ENCODE measurements at places on chromosomes 11 and 22. TPM values are rescaled to one million over a fixed set of nuclear protein-coding genes. Genes with fewer than 3 reads are reported as not detected.

HEPHL1 gene
- polyA plus RNA-seq: 0.49 TPM

CHADL gene
- 2.9 TPM for polyA plus RNA-seq

RIMBP3C gene
- polyA plus RNA-seq: 0.40 TPM

MIOX gene
- polyA plus RNA-seq: 13.4 TPM

OR51B2 gene
- polyA plus RNA-seq: not detected

POU2AF2 gene
- not detected for polyA plus RNA-seq

C11orf42 gene
- polyA plus RNA-seq: 0.83 TPM

DNA sequence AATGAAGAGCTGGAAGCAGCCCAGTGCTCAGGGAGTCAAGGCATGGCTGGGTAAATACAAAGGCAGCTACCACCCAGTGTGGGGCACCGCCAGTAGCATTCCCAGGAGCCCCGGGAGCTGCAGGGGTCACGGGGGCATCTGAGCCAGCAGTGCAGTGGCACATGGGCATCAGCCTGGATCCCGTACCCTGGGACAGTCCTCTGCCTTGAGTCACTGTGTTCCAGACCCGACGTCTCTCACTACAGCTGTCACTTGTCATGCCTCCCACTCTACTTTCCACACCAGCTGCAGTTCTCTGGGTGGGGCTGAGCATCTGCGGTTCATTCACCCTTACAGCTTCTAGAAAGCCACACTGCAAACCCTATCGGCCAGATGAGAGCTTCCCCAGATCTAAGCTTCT, 29.6 kb downstream of the DHCR7 start:
- DNase-seq: no peak

- no peak for DNase-seq
Observed at GRCh38 chr11:131463162-131463561, 92.7 kb downstream of the NTM start.

GRCh38 chr11:31780480-31780971, 30.6 kb downstream of the PAX6 start:
- DNase-seq: no peak

- no peak for DNase-seq
Observed at GRCh38 chr11:119924017-119924416, 195.0 kb upstream of the NECTIN1 start.

GRCh38 chr22:27627444-27627833, 174.1 kb downstream of the MN1 start:
- no peak for DNase-seq

GRCh38 chr11:121795174-121795573, 320.8 kb downstream of the BLID start:
- DNase-seq: no peak

DNA sequence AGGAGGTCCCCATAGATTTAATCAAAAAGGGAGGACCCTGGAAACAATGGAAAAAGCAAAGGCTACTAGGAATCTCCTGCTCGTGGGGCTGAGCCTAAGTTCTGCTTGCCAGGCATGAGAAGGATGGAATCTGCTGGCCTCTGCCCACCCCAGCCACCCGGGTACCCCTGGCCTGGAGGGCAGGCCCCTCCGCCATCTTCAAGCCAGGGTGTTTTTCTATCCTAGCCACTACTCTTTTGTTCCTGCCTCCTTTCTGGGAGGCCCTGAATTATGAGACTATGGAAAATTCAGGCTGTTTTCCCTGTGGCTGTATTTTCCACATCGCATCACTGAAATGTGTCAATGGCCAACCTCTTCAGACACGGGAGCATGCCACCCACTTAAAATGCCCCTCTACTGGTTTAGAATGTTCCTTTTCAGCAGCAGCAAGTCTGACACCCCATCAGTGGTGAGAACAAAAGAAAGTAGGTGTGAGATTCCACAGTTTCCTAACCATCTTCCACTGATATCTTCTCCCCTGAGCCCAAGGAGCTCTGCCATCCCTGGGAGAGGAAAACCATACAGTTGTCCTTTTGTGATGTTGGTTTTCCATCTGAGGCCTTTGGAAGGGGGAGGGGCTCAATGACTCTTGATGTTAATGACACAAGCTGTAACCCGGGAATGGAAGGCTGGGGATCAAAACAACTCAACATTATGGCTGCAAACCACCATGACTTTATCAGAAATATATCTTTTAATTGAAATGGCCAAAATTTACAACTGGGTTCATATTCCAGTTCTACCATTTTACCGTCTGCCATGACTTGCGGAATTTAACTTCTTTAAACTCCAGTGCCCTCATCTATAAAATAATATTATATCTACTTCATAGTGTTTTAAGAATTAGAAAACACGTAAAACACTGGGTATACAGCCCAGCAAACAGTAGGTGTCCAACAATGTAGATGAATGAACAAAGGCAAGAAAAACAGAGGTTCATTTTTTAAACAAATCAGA, 22.2 kb downstream of the DKK3 start:
- DNase-seq: no peak

GRCh38 chr11:70331901-70332300, 61.4 kb downstream of the PPFIA1 start:
- no peak for DNase-seq

DNA sequence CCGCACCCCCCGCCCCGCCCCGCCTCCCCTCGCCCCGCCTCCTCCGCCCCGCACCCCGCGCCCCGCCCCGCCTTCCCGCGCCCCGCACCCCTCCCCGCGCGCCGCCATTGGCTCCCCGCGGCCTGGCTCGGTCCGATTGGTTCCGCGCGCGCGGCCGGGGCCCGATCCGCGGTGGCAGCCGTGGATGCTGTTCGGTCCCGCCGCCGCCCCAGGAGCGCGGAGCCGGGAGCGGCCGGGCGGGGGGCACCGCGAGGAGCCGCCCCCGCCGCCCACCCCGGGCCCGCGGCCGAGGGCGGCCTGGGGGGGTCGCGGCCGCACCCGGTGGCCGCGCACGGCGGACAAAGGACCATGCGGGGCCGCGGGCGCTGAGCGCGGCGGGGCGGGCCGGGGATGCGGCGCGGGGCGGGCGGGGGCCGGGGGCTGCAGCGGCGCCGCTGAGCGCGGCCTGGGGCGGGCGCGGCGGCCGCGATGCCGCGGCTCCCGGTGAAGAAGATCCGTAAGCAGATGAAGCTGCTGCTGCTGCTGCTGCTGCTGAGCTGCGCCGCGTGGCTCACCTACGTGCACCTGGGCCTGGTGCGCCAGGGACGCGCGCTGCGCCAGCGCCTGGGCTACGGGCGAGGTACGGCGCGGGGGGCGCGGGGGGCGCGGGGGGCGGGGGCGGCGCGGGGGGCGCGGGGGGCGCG, at the start of gene B4GALNT4:
Gene B4GALNT4 (plus strand): TSS at position 164 of the 683 bp plus-strand sequence. CDS start 305 bp downstream, at position 469.
- DNase-seq: no peak

DNA sequence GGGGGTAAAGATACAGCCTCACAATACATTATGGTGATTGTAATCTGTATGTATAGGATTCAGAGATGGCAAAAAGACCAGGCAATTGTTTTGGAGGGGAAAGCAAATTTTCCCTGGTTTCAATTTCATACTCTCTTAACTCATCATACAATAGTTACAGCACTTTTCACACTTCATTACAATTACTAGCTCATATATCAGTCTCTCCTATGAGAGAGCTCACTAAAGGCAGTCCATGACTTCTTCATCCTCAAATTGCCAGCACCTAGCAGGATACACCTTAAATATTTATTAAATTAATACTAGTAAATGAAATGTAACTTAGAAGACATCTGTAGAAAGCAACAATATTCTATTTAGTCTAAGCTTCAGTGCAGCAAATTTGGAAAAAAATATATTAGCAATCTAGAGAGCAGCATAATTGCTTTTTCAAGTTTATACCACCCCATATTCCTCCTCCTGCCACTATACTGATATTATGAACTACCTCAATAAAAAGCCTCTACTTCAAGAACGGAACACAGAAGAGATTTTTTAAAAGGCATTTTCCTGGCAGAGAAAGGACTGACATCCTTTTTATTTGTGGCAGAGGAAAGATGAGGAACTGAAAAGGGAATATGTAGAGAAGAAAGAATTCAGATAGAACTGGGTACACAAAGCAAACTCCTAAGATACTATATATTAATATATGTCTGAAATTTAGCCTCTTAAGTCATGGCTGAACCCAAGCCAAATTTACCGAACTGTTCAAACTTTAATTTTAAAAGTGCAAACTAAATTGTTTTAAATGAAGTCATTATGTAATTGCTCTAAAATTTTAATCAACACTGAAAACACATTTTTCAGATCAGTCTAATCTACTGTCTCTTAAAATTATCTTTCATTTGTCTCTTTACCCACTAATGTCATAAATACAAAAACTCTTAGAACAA, 27.7 kb downstream of the PICALM start:
- no peak for DNase-seq

DNA sequence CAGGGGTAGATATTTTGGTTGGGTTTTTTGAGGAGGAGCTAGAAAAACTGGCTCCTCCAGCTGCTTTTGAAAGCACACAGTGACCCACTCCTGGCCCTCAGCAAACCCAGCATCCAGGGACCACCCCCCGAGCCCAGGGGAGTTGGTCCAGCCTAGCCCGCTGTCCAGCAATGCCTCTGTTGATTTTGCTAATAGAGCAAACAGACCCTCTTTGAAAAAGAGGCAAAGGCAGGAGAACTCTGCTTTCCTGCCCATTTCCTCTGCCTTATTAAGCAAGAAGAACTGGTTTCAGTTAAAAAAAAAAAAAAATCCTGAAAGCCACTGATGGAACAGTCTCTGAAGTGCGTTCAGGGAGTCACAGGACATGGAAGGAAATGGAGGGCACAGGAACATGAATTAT, 25.3 kb downstream of the ABTB2 start:
- DNase-seq: no peak
